Natural killer cell (primary cell): ENCODE measurements at places on chromosomes 2 and 18. TPM values are rescaled to one million over a fixed set of nuclear protein-coding genes. Genes with fewer than 3 reads are reported as not detected.
A peak's percentile ranks its signal among the peaks of the same experiment; 100 is the strongest.

- H3K4me1 ChIP-seq = peaks cover 37% of the 10 kb centered on the region
- H3K36me3 ChIP-seq = peaks cover 3% of the 10 kb centered on the region
- no peaks in the 10 kb centered on the region for H3K27me3 ChIP-seq
- H3K27ac ChIP-seq = peak overlapping the region; percentile 100
Measured at GRCh38 chr18:23585897-23586248, 433 bp downstream of the NPC1 start.

ABCG5 gene
- total RNA-seq = not detected

DNA sequence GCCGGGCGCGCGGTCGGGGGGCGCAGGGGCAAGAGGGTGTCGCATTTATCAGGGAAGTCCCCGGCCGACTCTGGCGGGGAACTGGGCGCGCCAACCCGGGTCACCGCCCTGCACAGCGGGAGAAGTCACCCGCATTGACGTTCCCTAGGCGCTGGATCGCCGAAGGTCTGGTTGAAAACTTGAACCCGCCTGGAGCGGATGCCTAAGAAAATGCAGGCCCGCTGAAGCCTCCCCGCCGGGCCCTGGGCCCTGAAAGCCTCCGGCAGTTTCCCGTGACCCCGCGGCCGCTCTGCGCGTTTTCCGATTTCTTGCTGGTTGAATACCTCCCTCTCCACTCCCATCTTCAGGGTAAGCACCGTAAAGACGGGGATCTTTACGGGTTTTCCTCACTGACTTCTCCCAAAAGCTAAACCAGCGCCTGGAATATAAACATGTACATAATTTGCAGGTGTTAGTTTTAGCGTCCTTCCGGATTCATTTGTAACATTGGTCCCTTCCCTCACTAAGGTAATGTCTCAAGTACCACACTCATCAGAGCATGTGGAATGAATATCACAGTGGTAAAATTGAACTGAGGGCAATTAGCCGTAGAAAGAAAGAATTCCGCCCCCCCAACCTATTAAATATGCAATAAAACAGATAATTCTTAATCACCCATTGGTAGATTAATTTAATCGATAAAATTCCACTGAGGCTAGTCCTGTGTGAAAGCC, 675 bp upstream of the SPIRE1 start:
- H3K36me3 ChIP-seq = no peaks in the 10 kb centered on the region
- no peaks in the 10 kb centered on the region for H3K27me3 ChIP-seq
- DNase-seq = peak; percentile 26
- peak overlapping the region; percentile 37 for H3K4me3 ChIP-seq
- peaks cover 7% of the 10 kb centered on the region for H3K4me1 ChIP-seq

MAPRE3 gene
- 4.2 TPM for total RNA-seq

DPY30 gene
- 36.6 TPM for total RNA-seq

GRCh38 chr18:40159141-40160017, 1795.7 kb upstream of the PIK3C3 start:
- H3K27ac ChIP-seq = no peak overlapping the region
- no peak overlapping the region for H3K4me3 ChIP-seq
- H3K4me1 ChIP-seq = no peaks in the 10 kb centered on the region
- H3K36me3 ChIP-seq = no peaks in the 10 kb centered on the region

PLGLB1 gene
- 1.2 TPM for total RNA-seq
